ENCODE measurements at places on chromosomes 5 and 9.

- DNase-seq = no peak
Measured at GRCh38 chr5:36613241-36613640, 6.8 kb downstream of the SLC1A3 start.

DNA sequence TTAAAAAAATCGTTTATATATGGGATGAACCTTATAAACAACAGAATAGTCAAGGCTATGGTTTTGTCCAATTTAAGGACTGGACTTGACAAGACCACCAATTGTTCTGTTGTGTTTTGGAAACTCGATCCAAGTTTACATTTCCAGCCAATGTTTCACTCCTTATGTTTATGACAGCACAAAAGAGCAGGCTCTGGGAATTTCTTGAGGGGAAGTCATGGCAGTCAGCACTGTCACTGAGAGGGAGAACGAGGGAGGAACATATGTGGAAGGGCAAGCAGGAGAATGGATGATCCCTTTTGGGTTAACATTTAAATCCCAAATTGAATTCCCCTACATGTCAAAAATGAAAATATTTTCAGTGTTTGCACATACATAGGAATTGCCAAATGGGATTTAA, 292.5 kb downstream of the MARCHF11 start:
- no peak for DNase-seq

DNA sequence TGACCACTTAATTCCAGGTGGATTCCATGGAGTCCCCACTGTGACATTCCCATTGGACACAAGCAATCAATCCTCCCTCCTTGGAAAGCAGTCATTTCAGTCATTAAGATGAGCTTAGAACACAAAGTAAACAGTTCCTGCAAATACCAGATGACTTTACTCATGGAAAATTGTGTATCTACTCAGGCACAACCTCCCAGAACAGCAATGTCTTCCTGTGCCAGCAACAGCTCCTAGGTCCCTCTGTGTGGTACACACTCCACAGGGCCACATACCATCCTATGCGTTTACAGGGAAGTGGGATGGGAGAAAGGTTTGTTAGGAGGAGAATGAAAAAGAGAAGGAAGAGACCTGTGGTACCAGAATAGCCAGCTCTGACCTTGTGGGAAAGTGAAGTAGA, 53.7 kb downstream of the MTMR12 start:
- DNase-seq = no peak

DNA sequence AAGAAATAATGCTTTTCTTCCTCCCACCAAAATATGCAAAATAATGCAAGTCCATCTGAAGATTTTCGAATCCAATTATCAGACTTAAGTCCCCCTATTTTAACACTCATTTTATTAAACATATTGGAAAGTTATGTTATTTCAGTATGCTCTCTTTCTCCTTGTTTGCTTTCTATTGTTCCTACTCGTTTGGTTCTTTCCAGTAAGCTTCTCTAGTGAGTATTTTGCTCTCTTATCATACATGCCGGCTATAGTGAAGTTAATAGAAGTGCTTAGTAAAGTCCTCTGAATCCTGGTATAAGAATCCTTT, 517 bp downstream of the ALDH1A1 start:
- no peak for DNase-seq

- DNase-seq = no peak
Measured at GRCh38 chr5:108801776-108802175, 54.1 kb downstream of the FER start.

DNA sequence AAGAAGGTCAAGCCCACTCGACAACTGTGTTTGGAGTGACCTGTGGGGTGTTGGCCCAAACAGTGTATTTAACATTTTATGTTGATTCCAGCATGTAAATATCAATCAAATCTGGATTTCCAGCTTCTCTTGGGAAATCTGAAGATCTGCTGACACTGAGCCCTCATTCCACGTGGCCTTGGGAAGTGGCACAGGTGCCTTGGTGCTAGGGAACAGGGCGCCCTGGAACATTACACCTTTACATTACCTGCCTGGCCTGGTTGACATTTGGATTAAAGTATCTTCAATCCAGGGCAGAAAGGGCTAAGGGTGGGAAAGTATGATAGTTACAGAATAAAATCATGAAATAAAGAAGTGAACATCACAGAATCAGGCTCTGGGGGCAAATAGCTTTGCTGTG, 84.9 kb upstream of the CTSL start:
- DNase-seq = no peak

DNA sequence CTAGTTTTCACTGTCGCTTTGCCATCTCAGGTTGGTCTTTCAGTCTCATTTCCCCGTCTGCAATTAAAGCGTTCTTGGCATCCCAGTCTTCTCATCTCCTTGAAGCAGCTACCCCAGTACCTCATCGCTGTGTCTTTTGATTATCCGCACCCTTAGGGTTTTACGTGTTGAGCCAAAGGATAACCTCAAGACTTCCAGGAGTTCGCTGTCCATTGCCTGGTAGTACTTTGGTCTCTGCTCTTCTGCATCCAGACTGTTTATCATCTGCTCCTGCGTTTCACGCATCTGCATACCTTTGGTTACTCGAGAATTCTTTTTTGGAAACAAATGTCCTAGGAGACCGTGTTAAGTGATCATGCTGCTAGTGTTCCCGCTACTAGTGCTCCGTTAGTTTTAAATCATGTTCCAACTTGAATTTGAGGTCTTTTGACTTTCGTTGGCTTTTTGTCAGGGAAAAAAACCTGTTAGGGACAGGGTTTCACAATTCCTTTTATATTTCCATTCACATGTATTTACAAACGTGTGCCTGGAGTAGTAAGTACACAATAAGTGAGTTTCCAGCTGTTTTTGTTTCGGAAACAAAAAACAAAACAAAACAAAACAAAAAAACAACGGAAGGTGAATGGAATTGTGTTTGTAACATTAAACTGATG, 888 bp downstream of the RABGAP1 start:
- DNase-seq = no peak

GRCh38 chr9:134783699-134784039, 96.9 kb upstream of the FCN2 start:
- DNase-seq = no peak
